ENCODE measurements at places on chromosomes 3 and 15.

- DNase-seq: no peak
Observed at GRCh38 chr3:188122571-188123169, 31.3 kb upstream of the LPP start.

DNA sequence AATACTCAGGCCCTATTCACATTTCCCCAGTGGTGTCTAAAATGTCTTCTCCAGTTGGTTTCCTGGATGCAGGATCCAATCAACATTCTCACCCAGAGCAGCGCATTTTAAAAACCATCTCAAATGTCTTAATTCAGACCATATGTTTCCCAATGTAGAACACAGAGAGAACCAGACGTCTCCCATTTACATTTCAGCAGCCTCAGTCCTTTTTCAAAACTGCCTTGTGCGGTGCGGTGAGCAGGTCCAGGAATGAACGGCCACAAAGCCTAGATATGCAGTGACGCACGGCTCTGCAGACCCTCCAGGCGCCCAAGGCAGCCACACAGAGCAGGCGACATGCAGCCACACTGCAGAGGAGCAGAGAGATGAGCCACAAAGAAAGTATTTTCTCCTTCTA lies 66.1 kb upstream of the MEX3B start:
- DNase-seq: no peak

GRCh38 chr15:86001200-86001599 lies 78.5 kb upstream of the AGBL1 start:
- no peak for DNase-seq

DNA sequence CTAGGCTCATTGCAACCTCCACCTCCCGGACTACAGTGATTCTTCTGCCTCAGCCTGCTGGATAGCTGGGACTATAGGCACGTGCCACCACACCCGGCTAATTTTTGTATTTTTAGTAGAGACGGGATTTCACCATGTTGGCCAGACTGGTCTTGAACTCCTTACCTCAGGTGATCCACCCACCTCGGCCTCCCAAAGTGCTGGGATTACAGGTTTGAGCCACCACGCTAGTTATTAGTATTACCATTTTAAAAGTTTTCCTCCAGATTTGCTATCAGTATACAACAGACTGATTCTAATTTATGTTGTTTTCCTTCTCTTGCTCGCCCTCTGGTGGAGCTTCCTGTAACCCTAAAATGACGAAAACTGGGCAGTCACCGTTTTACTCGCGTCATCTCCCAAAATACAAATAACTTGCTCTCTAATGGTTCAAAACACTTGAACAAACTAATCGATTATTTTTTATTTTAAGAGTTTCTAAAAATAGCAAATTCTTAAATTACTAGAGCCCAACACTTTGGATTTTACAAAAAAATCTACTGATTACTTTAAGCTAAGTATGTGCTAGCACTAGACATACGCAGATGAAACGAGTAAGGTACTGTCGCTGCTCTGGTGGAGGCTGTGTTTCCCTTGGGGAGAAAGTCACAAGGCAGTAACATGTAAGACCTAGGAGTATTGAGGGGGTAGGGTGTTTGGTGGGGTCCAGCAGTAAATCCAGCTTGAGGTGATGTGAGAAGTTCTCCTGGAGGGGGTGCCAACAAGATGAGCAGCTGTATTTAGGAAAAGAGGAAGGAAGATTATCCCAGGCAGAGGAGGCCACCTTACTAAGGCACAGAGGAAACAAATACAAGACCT lies 203.3 kb downstream of the MBNL1 start:
- DNase-seq: peak; percentile 54

DNA sequence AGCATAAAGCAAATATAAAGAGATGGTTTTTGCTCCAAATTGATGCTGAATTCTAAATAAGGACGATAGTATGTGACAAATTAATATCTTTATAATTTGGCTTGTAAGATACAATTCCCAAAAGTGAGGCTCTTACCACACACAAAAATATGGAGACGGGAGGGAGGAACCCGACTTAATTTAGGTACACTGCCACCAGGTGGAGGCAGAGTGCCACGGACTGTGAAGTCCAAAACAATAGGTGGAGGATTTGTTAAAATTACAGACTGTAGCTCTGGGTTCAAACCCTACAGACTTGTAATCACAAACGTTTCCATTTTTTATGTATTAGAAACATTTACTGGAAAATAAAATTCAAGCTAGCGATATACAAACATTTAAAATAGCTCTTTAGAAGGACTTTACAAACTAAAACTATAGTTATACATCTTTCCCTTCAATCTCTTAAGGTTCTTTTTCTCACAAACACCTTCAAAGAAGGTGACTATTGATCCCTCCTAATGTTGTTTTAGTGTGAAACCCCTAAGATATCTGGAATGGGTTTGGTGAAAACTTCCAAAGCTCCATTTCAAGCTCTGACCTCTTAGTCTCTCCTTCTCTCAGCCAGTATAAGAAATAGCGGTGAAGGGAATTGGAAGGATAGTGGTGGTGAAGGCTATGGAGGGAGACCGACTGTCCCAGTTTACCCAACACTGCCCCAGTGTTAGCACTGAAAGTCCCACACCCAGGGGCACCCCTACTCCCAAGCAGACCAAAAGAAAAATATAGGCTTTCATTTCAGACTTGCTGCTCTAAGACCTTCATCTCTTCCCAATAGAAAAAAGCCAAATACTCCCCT lies 89.7 kb downstream of the AQP9 start:
- peak; percentile 61 for DNase-seq

DNA sequence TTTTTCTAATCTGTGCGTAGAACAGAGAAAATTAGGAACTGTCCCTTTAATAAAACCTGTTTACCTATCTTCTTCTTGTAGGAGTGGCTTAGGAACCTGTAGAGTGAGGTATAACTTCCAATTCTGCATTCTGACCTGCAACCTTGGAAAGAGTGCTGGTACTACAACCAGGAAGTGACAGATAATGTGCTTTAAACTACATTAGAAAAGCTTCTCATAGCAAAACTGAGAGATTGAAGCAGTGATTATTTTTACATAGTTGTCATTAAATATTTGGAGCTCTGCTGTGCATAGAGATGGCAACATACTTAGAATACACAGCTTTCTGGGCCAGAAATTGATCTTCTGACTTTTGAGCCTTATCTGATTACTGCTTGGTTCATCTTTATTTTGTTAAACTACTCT lies 50.4 kb upstream of the ZDHHC23 start:
- DNase-seq: peak; percentile 3

DNA sequence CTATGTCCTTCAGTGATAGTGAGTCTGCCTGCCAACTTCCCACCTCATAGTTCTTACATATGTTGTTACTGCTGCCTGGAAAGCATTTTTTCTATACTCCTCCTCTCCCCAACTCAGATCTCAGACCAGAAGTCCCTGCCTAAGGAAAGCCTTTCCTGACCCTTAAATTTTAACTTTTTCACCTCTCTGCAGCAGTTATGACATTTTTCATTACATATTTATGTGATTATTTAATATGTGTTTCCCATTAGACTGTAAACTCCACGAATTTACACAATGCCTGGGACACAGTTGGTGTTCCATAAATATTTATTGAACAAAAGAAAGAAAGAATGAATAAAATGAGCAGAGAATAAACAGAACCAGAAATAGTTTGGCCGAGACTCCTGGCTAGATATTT lies 125.5 kb downstream of the MITF start:
- no peak for DNase-seq

- DNase-seq: no peak
Observed at GRCh38 chr3:159859836-159860235, 128.8 kb upstream of the IL12A start.

DNA sequence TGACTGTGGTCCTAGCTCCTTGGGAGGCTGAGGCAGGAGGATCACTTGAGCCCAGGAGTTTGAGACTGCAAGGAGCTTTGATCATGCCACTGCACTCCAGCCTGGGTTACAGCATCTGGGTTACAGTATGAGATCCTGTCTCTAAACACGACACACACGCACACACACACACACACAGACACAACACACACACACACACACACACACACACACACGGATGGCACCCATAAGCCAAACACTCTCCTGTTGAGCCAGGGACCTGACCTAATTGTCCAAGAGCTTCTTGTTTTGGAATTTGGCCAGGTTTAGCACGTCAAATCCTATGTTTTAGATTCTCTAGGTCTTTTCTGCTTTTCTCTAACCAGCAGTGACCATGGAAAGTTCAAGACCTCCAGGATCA lies 26.8 kb downstream of the EID1 start:
- DNase-seq: no peak

DNA sequence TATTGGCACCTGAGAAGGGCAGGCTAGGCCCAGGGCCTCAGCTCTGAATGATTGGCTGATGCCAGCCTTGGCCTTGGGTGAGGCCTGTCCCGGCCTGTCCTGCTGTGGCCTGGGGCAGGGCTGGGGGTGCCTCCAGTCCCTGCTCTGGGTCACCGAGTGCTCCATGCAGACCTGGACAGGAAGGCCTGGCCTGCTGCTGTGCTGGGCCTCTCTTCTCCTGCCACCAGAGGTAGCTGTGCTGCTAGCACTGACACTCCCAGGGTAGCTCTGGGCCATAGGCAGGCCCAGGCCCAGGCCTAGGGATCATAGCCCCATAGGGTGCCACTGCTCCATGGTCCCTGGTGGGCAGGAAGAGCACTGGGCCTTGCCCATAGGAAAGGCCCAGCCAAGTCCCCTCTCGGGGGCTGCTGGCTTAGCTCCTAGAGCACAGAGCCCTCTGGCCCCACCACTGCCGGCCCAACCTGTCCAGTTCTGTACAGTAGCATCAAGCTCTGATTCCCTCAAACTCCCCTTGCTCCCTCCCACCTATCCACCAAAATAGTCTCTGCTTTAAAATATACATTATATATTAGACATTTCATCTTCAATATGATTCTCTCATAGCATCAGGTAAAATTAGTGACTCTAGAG lies 18.2 kb downstream of the ABTB1 start:
- DNase-seq: no peak

DNA sequence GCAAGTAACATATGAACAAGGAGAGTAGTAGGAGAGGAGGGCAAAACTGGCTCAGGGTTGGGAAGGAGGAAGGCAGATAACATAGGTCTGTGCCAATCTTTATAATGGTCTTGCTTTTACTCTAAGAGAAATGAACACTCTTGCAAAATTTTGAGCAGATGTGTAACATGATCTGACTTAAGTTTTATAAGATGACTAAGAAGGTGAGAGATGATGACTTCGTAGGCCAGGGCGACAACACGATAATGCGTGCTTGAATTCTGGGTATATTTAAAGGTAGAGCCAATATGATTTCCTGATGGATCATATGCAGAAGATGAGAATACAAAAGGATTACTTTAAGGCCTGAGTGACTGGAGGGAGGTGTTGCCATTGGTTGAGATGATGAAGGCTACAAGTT lies 265.4 kb upstream of the KCNMB2 start:
- no peak for DNase-seq

DNA sequence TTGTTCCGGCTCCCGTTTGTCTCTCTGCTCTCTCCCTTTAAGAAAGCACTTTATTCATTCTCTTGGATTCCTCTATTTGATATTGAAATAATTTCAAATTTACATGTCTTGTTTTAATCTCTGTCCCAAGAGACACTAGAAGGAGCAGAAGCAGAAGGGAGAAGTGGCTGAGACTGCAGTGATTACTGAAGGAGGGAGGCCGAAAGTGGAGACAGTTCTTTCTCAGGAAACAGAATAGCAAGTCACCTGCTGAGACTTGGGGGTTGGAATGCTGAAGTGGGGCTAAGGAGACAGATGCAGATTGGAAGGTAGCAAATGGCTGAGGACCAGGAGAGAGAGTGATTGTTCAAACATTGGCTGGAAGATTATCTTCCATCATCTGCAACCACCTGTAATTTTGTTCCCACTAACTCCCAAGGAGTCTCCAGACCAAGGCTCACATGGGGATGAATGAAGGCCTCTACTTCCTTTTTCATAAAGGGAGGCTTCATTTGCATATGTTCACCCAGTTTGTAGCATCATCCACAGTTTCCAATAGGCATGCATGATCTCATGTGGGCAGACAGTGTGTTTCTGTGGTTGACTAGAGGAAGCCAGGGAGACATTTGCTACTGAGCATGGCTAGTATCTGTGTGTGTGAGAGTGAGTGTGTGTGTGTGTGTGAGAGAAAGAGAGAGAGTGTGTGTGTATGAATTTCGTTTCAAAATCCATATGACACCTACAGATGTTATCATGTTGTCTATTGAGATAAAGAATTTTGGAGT lies 24.0 kb downstream of the LTF start:
- no peak for DNase-seq

GRCh38 chr15:39504808-39505207 lies 76.1 kb upstream of the THBS1 start:
- no peak for DNase-seq

DNA sequence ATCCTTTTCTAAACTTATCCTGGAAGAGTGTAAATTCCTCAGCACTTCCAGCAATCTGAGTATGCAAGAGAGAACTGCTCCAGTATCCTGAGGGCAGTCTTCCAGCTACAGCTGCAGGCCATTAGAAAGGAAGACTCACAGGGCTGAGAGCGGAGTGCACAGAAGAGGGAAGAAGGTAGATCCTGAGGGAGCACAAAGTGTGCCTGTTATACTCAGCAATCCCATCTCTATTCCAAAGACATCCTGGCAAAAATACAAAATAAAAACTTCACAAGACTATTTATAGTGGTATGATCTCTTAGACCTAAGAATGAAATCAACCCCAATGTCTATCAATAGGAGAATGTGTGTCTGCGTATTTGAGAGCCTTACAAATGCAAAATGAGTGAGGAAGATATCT lies 292.0 kb downstream of the ZIC1 start:
- no peak for DNase-seq

- DNase-seq: no peak
Observed at GRCh38 chr15:69848096-69848495, 249.6 kb downstream of the TLE3 start.

- DNase-seq: no peak
Observed at GRCh38 chr3:29282427-29283230, 1.8 kb downstream of the RBMS3 start.

GRCh38 chr3:174346571-174346970 lies 512.6 kb upstream of the NAALADL2 start:
- DNase-seq: peak; percentile 47

GRCh38 chr15:64755427-64755940 lies 19.9 kb downstream of the RBPMS2 start:
- no peak for DNase-seq

- peak; percentile 83 for DNase-seq
Observed at GRCh38 chr15:26891448-26892181, 24.8 kb downstream of the GABRA5 start.

DNA sequence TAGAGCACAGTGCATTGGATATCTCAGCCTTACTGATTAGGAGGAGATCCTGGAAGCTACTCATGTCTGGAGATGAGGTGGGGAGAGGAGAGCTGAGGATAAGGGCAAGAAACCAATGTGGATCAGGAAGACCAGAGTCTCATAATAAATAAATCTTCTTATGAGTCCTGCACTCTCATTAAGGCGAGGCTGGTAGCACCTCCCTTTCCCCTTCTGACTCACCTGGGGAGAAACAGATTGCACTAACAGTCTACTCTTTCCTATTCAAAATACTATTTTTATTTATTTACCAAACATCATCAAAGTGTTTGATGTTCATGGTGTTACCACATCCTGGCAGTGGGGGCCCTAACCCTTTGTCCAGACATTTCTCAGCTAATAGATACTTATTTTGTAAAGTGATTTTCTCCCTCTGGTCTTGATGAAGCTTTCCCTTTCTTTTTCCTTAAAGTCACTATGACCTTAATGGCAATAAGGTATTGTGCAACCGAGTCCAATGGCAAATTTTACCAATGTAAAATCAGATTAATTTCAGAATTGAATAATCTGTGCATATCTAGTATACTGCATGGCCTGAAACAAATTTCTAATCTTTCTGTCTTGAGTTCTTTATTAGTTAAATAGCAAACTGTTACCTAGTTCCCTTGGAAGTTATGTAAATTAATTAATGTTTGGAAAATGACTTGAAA lies 81.1 kb downstream of the IQCH start:
- no peak for DNase-seq

GRCh38 chr15:82641129-82641798 lies 5.9 kb downstream of the CPEB1 start:
- no peak for DNase-seq

- DNase-seq: no peak
Observed at GRCh38 chr3:126024049-126024854, 55.3 kb downstream of the ROPN1B start.
